Fibroblast of villous mesenchyme (primary cell): ENCODE measurements at places on chromosomes 1 and 21. TPM values are rescaled to one million over a fixed set of nuclear protein-coding genes. Genes with fewer than 3 reads are reported as not detected.

Gene LCE2B
- total RNA-seq, result not detected in 2 replicates

Gene SEMA4A
- total RNA-seq, result 0.43 and 0.64 TPM in 2 replicates

Gene SNRNP40
- total RNA-seq, result 85.7 and 114 TPM in 2 replicates

Gene TDRD5
- not detected in 2 replicates for total RNA-seq

Gene HPDL
- total RNA-seq, result 1.3 and 1.6 TPM in 2 replicates

Gene NTMT2
- not detected in 2 replicates for total RNA-seq

Gene F3
- 198 and 506 TPM in 2 replicates for total RNA-seq

Gene ISG15
- 132 and 137 TPM in 2 replicates for total RNA-seq

Gene NUDT17
- 6.0 and 6.8 TPM in 2 replicates for total RNA-seq

Gene NR0B2
- total RNA-seq, result not detected in 2 replicates

Gene METTL25B
- total RNA-seq, result 9.0 and 12.5 TPM in 2 replicates

Gene CCDC27
- not detected in 2 replicates for total RNA-seq

Gene DHDDS
- 57.7 and 69.1 TPM in 2 replicates for total RNA-seq

Gene ODR4
- total RNA-seq, result 19.6 and 25.9 TPM in 2 replicates

Gene PLA2G5
- 0.32 TPM in 1 of 2 replicates, not detected in the other for total RNA-seq

Gene C1orf115
- total RNA-seq, result 3.5 and 4.5 TPM in 2 replicates

Gene PIGC
- total RNA-seq, result 16.4 and 18.4 TPM in 2 replicates

Gene PROK1
- not detected in 2 replicates for total RNA-seq

Gene NBPF10
- 1.3 and 2.3 TPM in 2 replicates for total RNA-seq

Gene CLIC6
- total RNA-seq, result under 0.01 TPM in 2 replicates

Gene FAM72B
- total RNA-seq, result 0.97 and 5.2 TPM in 2 replicates

Gene CDC42BPA
- 112 and 113 TPM in 2 replicates for total RNA-seq

Gene ZNF683
- not detected in 2 replicates for total RNA-seq

Gene IL10RB
- 34.5 and 60.9 TPM in 2 replicates for total RNA-seq

Gene MEF2D
- 10.0 and 10.8 TPM in 2 replicates for total RNA-seq

Gene ATP5PB
- 261 and 286 TPM in 2 replicates for total RNA-seq

Gene CCDC185
- total RNA-seq, result not detected in 2 replicates

Gene RGS13
- total RNA-seq, result not detected in 2 replicates

Gene SPRR2F
- total RNA-seq, result not detected in 2 replicates

Gene KMO
- under 0.01 TPM in 1 of 2 replicates, not detected in the other for total RNA-seq

Gene LRRC38
- not detected in 2 replicates for total RNA-seq

Gene FCRL2
- total RNA-seq, result not detected in 2 replicates

Gene CELA3B
- not detected in 2 replicates for total RNA-seq

Gene GPR89A
- total RNA-seq, result 29.0 and 38.4 TPM in 2 replicates

Gene IGSF3
- total RNA-seq, result 3.5 and 13.8 TPM in 2 replicates

Gene PER3
- total RNA-seq, result 5.5 and 5.6 TPM in 2 replicates

Gene SLC44A3
- total RNA-seq, result 1.7 and 1.9 TPM in 2 replicates

Gene GBP6
- total RNA-seq, result under 0.01 TPM in 1 of 2 replicates, not detected in the other

Gene CTXND2
- not detected in 2 replicates for total RNA-seq

Gene KLHDC9
- 1.9 and 2.2 TPM in 2 replicates for total RNA-seq

Gene TMOD4
- total RNA-seq, result not detected in 2 replicates

Gene RNF186
- total RNA-seq, result not detected in 2 replicates

Gene MFAP2
- total RNA-seq, result 33.2 and 70.2 TPM in 2 replicates

Gene TPTE
- 0.32 and 0.43 TPM in 2 replicates for total RNA-seq

Gene RGS4
- 63.9 and 78.0 TPM in 2 replicates for total RNA-seq

Gene ZC3H11A
- 112 and 128 TPM in 2 replicates for total RNA-seq

Gene ZSWIM5
- total RNA-seq, result 0.43 and 2.3 TPM in 2 replicates

Gene HAPLN2
- not detected in 2 replicates for total RNA-seq

Gene FABP3
- total RNA-seq, result 54.8 and 89.9 TPM in 2 replicates

Gene PDE4B
- total RNA-seq, result 51.0 and 52.8 TPM in 2 replicates

Gene WNT4
- total RNA-seq, result 0.43 and 0.64 TPM in 2 replicates

Gene BCAN
- not detected in 2 replicates for total RNA-seq

Gene FAM151A
- total RNA-seq, result not detected in 2 replicates

Gene DPM3
- 23.7 and 47.0 TPM in 2 replicates for total RNA-seq

Gene LCA5L
- 0.86 and 0.97 TPM in 2 replicates for total RNA-seq

Gene PADI1
- 0.43 and 0.64 TPM in 2 replicates for total RNA-seq

Gene SPRR2E
- not detected in 2 replicates for total RNA-seq

Gene LDLRAD1
- total RNA-seq, result not detected in 2 replicates

Gene PGLYRP4
- not detected in 2 replicates for total RNA-seq
